ENCODE measurements at places on chromosomes 4 and X.

- no peak for DNase-seq
These were observed 426.7 kb upstream of the ARX start for GRCh38 chrX:25442499-25442898.

GRCh38 chr4:112277705-112278448, 7.8 kb downstream of the TIFA start:
- DNase-seq: no peak

GRCh38 chr4:164894702-164895101, 17.7 kb downstream of the APELA start:
- no peak for DNase-seq

GRCh38 chrX:42143866-42144592, 220.7 kb upstream of the CASK start:
- DNase-seq: no peak

- DNase-seq: no peak
These were observed 2.2 kb downstream of the PCDH10 start for GRCh38 chr4:133151341-133151690.

DNA sequence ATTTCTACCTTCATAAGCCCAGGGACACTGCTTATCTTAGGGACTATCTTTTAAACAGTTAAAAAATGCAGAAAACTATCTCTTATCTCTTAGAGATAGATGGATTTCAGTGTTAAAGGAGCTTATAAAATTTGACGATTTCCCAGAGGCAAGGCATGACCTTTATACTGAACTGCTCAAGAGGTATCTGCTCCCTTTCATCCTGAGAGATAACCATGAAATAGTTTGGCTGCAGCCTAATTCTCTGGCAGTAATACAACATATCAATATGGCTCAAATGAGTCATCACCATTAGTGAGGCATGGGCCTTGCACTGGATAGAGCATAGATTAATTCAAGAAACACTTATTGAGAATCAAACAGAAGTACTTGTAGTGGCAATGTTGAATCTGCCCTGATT, 348.2 kb upstream of the GRIA3 start:
- DNase-seq: no peak

DNA sequence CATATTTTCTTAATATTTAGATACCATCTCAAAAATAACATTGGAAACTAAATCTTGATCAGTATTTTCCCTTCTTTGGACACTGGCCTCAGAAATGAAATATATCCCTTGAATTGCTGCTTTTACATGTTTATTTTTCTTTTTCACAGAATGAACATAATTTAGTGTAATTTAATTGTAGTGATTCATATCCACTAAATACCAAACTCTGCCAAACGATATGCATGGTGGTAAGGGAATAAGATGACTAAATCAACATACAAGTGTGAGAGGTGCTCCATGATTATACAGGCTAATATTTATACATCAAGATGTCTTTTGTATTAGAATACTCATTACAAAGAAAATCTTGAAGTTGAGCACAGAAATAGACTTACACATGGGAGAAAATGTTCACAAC, 216.8 kb upstream of the PACRGL start:
- no peak for DNase-seq

GRCh38 chr4:53644607-53645006, 53.3 kb upstream of the LNX1 start:
- no peak for DNase-seq

DNA sequence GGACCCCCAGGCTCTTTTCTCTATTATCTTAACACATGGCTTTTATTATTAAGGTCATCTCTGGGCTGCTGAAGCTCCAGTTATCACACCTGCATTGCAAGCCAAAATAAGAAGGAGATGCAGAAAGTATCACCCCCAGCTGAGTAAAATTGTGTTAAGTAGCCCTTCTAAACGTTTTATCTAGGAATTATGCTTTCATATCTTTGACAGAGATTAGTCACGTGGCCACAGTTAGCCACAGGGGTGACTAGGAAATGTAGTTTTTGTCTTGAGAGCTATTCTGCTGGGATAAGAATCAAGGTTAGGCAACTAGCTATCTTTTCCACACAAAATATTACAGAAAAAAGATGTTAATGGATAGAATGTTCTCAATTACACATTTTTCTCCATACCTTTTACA, 102.1 kb downstream of the ANXA3 start:
- no peak for DNase-seq

GRCh38 chrX:45774961-45775360, 574.3 kb upstream of the DIPK2B start:
- DNase-seq: no peak

DNA sequence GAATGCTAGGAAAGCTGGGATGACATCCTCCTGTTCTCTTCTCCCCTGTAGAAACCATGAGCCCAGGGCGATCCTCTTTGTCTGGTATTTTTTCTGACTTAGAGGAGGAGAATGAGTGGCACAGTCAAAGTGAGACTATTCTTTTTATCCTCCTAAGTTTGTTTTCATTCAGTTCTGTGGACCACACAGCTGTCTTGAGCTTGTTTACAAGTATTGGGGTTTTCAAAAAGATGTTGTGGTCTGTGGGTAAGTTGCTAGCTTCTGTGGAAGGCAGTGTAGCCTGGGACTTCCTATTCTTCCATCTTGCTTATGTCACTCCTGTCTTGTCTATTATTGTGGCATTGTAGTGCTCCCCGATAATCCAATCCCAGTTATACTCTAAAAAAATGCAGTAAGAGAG, 223.0 kb downstream of the PAPSS1 start:
- DNase-seq: no peak

GRCh38 chr4:144658903-144659302, 12.9 kb downstream of the HHIP start:
- no peak for DNase-seq

DNA sequence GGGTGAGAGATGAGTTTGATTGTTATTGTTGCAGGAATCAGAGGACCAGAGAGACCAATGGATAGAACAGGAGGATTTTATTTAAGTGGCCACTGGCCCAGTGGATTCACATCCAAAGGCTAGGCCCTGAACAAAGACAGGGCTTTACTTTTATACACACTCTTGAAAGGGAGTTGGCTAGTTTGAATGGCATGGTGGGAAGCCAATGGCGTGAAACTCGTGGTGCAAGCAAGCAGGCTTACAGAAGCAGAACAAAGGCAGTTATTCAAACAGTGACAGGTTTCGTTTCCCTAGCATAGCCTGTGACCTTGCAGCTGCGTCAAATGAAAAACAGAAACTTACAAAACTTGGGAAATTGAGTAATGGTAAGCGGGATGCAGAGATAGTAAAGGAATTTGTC, 110.2 kb upstream of the PRDX4 start:
- no peak for DNase-seq

DNA sequence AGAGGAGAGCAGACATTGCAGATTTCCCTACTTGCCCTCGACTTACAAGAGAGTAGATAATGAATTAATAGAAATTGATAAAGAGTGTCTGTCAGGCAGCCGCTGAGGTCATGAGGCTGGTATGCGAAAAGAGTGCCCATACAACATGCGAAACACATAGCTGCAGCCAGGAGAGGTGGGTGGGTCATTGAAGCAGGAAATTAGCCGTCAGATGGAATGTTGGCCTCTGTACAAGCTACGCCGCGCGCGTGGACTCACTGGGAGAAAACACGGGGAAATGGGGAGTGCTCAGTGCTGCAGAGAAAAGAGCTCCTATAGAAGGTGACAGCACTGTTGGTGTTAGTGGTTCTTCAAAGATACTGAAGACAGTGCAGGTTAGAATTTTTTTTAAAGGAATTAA, 125.1 kb downstream of the RAPGEF2 start:
- DNase-seq: no peak

GRCh38 chrX:9467751-9468150, 2.9 kb downstream of the TBL1X start:
- DNase-seq: no peak

DNA sequence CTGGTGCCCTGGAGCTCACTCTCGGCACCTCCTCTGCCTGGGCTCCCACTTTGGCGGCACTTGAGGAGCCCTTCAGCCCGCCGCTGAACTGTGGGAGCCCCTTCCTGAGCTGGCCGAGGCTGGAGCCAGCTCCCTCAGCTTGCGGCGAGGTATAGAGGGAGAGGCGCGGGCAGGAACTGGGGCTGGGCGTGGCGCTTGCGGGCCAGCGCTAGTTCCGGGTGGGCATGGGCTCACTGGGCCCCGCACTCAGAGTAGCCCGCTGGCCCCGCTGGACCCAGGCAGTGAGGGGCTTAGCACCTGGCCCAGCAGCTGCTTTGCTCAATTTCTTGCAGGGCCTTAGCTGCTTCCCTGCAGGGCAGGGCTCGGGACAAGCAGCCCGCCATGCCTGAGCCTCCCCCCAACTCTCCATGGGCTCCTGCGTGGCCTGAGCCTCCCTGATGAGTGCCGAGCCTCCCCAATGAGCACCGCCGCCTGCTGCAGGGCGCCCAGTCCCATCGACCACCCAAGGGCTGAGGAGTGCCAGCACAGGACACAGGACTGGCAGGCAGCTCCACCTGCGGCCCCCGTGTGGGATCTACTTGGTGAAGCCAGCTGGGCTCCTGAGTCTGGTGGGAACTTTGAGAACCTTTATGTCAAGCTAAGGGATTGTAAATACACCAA, 26.7 kb upstream of the FAM90A26 start:
- no peak for DNase-seq

- no peak for DNase-seq
These were observed 55.0 kb upstream of the PACRGL start for GRCh38 chr4:20645236-20645635.

- DNase-seq: no peak
These were observed at the start of gene COL4A6 for GRCh38 chrX:108438110-108438623. COL4A6 (minus strand) TSS chrX:108438422; CDS start chrX:108438196, 226 bp downstream.

DNA sequence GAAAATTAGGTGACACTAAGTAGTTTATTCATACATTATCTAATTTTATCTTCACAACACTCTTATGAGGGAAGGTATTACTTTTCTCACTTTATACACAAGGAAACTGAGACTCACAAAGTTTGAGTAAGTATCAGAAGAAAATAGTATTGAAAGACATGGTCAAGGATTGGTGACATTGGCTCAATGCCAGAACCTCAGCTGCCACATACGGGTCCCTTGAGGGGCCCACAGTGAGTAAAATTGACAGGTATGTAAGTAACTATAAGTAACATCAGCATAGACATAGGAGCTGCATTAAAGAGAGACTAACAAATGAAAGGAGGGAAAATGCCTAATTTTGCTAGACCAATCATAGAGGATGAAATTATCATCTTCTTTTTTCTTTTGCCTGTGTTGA, 134.1 kb downstream of the COX18 start:
- DNase-seq: no peak

DNA sequence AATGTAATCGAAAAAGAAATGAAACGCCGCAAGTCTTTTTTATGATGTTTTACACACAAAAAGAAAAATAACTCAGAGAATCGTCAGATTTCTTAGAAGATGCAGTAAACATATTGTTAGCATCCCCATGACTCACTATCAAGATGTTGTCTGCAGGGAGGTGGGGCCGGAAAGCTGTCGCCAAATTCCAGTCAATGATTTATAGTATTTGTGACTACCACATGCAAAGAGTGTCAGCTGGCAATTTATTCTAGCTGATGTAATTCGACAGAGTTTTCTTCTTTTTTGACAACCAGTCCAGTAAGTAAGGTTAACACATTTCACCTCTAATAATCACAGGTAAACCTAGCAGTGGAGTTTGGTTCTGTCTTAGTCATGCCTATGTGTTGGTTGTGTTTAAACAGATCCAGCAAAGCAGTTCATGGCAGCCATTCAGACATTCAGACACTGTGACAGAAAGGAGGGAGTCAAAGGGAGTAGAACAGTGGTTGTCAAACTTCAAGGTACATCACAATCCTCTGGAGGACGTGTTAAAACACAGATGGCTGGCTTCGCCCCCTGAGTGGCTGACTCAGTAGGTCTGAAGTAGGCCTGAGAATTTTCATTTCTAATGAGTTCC, 19.8 kb upstream of the PPP1R2C start:
- no peak for DNase-seq

GRCh38 chr4:94304365-94304971, 38.2 kb downstream of the HPGDS start:
- no peak for DNase-seq

DNA sequence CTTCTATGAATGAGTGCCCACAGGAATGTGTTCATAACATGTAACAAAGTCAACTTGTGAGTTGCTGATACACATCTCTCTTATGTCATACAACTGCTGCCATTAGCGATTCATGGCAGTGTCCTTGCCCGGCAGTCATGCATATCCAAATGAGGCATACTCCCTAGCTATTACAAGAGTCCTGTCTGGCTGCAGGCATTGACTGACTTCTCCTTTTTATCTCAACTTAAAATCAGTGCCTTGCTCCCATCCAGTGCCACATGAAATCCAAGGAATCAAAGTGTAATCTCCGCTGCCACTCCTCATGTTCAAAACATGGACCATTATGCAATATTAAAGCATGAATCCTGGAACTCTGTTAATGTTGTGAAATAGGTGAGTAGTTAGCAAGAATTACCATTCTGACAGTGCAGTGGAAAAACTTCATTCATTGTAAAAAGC, 348.9 kb upstream of the FTHL17 start:
- DNase-seq: no peak

- no peak for DNase-seq
These were observed 103.6 kb downstream of the COMMD8 start for GRCh38 chr4:47359891-47360290.

DNA sequence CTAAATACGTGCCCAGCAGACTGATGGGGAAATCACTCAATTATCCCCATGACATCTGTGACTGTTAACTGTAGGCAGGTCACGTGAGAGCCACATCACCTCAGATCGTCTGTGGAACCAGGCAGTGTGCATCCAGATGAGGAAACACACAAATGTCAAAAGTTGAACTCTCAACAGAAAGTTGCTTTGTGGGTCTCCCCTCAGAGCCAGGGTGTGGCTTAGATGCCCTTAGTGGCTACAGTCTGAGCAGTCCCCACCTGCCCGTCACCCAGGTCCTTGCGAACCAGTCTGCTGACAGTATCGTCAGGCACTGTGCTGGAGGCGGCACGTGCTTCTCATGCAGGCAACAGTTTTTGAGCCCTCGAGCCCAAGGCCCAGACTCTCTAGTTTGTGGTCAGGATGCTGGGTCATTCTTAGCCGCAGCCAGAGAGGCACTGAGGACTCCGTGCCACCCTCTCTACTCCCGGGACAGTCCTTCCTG, 10.8 kb downstream of the TMEM187 start:
- no peak for DNase-seq

- DNase-seq: no peak
These were observed 247.7 kb downstream of the IL15 start for GRCh38 chr4:141884070-141884469.

GRCh38 chr4:98930311-98930865, 1.5 kb upstream of the EIF4E start:
- DNase-seq: no peak

DNA sequence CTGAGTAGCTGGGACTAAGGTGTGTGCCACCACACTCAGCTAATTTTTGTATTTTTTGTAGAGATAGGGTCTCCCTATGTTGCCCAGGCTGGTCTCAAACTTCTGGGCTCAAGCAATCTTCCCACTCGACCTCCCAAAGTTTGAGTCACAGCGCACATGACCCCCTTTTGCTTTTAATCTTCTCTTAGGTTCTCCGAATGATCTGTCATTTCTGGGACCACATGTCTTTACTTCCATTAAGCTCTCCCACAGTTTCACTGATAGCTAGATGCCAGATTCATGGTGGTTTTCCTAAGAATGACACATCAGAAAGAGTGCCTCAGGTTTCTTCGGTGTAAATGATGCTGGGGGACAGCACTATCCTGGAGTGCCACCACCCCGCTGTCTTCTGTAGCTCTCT, 17.9 kb downstream of the PRKX start:
- no peak for DNase-seq

GRCh38 chr4:7740866-7741525, 198.7 kb downstream of the AFAP1 start:
- no peak for DNase-seq
